GM23338 (cell line): ENCODE measurements at places on chromosomes 2 and 18.
A peak's percentile ranks its signal among the peaks of the same experiment; 100 is the strongest.

- no peak for DNase-seq
These were observed 42.6 kb downstream of the ASAP2 start for GRCh38 chr2:9249020-9249800.

GRCh38 chr2:204663816-204664425 lies 118.6 kb downstream of the PARD3B start:
- no peak for DNase-seq

DNA sequence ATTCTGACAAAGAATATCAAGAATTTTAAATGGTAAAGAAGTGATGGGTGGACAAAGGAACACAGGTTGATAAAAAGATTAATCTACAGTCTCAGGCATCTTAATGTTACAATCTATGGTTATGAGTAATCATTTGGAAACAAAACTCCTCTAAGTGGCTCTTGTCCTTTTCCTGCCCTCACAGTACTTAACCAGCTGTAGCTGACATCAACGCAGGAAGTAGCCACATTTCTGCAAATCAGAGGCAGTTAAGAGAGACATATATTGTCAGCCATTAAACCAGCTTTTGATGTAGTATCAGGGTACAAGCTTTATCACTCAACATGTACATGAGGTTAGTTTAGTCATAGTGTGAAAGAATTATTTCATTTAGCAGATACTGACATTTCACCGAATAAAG lies 244.6 kb downstream of the NR4A2 start:
- no peak for DNase-seq

DNA sequence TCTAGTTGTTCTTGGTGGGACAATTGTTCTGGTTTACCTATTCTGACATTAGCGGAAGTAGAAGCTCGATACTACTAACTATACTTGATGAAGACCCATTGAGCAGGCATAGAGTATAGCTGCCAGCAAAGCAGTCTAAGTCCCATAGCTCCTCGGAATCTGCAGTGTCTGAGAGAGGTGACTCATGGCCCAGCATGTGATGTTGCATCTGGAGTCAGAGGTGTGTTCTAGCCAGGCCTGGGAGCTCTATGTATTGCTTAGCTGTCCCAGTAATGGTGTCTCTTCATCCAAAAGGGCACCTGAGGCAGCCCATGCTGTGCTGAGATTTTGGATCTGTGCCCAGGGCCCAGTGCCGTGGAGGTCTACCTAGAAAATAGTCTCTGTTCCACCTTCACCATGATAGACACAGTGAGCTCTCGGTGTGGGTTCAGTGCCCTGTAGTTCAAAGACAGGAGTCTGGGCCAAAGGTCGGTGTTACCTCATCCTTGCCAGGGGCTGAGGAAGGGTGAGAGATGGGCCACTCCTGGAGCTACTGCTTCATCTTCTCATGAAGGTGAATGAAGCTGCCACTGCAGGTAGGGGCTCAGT lies 47.3 kb downstream of the MEX3C start:
- no peak for DNase-seq

DNA sequence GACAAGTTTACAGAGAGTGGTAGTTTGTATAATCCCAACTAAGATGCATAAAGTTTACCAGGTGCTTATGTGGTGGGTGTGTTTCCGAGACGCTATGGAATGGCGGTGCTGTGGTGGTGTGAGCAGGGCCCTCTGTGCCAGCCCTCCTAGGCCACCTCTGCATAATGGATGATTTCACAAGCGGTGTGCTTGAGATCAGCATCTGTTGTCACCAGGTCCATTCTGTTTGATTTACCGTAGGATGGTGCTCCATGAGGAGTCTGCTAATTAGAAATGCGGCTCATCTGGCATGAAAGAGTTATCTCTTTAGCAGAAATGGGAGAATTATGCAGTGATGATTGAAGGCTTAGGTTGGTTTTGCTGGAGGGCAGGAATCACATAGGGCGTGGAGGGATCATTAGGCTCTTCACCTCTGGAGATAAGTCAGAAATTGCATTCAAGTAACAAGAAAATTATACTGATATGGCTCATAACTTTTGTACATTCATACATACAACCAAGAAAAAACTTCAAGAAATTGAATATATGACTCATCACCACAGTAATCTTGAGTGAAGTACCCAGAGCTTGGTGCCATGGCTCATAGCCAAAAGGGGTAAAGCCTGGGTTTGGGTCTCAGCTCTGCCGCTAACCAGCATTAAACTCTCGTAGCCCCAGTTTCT lies 41.4 kb downstream of the CRIM1 start:
- DNase-seq: no peak

DNA sequence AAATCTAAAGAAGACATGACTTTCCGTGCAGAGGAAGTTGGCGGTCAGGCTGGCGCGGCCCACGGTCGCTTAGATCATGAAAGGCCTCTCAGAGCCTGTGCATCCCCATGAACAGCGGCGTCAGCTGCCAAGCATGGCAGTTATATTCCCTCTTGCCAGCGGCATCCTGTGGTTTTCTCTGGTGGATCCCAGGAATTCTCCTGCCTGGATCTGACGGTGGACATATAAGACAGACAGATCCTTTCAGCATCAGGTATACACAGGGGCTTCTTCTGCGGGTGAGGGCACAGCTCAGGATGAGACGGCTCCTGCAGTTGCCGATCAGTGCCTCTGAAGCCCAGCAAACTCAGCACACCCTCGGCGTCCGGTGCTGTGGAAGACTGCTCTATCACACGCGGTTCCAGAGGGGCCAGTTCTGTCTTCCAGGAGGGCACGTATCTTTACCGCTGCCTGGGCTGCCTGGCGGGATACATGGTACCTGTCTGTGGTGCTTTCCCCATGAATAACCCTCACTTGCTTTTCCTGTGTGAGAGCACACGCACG lies 157.8 kb downstream of the LDLRAD4 start:
- no peak for DNase-seq

DNA sequence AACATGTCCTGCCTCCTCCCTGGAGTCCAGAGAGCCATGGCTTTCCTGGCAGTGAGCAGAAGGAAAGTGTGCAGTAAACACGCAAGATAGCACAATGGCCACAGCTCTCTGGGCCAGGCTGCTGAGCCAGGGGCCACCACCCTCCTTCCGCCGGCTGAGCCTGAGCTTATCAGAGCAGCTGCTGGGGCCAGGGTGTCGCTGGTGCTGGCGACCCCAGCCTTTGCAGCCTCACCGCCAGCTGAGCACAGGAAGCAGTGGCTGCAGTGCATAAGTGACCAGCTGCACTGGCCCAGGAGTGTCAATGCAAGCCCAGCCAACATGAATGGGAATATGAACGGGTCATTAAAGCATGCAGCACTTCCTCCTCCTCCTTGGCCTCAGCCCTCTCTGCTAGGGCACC lies 172.0 kb downstream of the ZFP36L2 start:
- no peak for DNase-seq

DNA sequence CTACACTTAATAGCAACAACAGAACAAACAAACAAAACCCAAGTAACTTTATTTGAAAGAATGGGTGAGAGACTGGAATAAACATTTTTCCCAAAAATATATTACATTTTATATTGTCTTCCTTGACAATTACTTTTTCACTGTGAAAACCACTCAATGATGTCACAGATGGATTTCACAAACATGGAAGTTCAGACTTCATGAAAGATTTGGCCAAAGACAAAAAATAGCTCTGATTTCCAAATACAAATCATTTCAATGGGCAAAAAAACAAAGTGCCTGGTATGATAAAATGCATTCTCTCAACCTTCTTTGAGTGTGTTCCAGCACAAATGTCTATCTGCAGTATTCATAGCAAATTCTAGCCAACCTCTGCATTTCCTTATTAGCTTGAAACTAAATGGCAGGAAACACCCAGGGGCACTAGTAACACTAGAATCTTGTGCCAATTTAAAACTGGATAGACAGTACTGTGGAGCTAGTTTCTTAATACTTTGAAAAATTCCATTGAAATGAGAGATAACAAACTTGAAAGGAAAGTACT lies 28.5 kb upstream of the NAPG start:
- no peak for DNase-seq

GRCh38 chr2:40197121-40197520 lies 254.8 kb downstream of the SLC8A1 start:
- no peak for DNase-seq

- peak; percentile 42 for DNase-seq
These were observed 152.9 kb upstream of the NOSTRIN start for GRCh38 chr2:168649562-168649961.

DNA sequence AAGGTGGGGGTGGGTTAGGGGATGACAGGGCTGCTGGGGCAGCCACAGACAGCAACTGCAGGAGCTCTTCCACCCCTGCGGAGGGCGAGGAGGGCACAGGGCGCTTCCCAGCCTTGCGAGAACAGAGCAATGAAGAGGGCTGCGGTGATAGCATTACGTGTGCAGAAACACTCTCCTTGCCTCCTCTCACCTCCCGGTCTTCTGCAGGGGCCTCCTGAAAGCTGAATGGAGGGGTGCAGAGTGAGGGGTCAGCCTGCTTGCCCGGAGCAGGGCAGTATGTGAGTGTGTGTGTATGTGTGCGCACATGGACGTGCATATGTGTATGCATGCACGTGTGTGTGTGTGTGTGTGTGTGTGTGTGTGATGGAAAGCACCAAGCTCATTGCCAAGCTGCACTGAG lies 29.5 kb upstream of the IL1R2 start:
- no peak for DNase-seq

DNA sequence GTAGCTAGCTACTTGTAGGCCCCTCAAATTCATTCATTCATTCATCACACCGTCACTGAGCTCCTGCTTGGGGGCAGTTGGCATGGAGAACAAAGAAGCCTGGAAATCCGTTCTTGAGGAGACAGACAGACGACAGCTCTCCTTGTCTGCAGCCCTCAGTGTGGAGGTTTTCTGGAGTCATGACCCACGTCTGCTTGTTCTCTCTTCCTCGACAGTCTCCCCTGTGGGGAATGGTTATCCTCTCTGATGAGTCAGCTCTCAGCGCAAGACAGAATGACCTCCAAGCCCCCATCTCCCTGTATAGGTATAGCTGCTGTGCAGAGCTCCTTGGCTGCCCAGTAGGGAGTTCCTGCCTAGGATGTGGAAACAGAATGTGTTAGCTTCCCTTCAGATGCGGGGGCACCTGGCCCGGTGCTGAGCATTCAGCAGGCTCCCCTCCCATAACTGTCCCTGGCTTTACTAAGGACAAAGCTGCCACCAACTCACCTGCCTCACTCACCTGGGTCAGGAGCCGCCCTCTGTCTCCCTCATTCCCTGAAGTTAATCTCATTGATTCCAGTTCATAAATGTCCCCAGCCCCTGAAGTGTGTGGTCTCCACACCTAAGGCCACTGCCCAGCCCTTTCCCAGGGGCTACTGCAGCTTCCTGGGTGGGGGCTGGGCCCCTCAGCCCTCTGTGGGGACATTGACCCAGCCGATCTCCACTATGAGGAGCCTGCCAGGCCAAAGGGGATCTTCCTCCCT lies 124.7 kb downstream of the ACKR3 start:
- no peak for DNase-seq

DNA sequence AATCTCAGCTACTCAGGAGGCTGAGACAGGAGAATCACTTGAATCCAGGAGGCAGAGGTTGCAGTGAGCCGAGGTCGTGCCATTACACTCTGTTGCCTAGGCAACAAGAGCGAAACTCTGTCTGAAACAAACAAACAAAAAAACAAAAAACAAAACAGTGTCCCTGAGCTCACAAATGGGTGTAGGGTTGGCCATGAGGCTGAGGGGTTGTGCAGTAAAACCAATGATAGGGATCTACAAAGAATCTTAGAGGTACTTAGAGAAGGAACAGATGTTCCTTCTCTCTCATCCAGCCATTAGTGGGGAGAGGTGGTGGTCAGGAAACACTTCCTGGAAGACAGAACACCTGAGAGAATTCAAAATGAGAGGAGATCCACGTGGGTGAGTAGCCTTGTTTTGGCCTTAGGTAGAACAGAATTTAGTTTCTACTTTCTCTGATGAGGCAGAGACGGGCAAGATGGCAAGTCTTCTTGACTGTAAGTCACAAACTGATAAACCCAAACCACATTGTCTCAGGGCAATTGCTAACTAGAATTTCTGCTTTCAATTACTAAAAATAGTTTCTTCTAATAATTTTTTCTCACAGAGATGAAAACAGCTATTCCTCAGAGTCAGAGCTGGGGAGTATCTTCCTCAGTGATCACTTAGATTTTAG lies 61.5 kb upstream of the PPM1B start:
- peak; percentile 21 for DNase-seq

DNA sequence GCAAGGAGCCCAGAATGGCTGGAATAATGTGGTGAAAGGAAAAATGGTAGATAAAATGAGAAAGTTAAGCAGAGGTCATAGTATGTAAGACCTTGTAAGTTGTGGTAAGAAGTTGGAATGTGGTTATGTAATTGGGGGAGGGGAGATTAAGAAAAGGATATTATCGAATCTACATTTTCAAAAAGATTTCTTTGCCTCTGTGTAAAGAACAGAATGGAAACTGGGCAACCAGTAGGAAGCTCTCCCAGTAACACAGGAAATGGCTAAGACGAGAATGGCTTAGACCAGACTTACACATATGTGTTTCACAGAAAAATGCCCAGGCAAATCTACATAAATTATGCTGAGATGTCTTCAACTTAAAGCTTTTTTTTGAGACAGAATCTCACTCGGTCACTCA lies 13.2 kb downstream of the MEMO1 start:
- DNase-seq: no peak

- DNase-seq: peak; percentile 41
These were observed 195.4 kb upstream of the RMP24 start for GRCh38 chr18:35777039-35777438.

- no peak for DNase-seq
These were observed 158.9 kb downstream of the MSH2 start for GRCh38 chr2:47561906-47562305.

- no peak for DNase-seq
These were observed 925.7 kb downstream of the DCDC2C start for GRCh38 chr2:4628998-4629501.

- no peak for DNase-seq
These were observed 99.3 kb upstream of the DNAJC10 start for GRCh38 chr2:182616471-182617393.

DNA sequence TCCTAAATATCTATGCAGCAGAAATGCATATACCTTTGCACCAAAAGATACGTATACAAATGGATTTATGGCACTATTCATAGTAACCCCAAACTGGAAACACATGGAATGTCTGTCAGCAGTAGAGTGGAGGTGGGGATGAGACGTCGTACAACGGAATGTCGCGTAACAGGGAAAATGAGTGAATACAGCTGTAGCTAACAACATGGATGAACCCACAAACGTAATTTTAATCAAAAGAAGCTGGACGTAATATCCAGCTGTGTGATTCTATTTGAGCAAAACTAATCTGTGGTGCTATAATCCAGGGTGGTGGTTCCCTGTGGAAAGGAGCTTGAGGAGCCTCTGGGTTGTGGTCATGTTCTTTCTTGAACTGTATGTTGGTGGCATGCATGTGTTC lies 89.9 kb downstream of the MTA3 start:
- DNase-seq: no peak

DNA sequence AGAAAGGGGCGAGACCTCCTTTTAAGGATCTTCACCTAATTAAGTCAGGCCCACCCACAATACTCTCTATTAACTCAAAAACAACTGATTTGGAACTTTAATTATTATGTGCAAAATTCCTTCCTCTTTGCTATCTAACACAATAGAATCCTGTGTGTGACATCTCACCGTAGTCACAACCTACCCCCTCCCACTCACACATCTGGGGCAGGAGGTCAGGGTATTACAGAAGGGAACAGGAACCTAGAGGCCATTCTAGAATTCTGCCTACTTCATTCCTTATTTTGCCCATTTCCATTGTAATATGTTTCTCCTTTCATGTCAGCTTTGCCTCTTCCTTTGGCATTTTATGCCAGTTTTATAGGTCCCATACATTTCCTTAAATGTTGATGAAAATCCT lies 829.3 kb upstream of the ID2 start:
- DNase-seq: no peak

- no peak for DNase-seq
These were observed 76.3 kb downstream of the SOWAHC start for GRCh38 chr2:109690457-109690821.

- DNase-seq: no peak
These were observed 4.2 kb upstream of the CCDC178 start for GRCh38 chr18:33444709-33445108.
